ENCODE measurements at places on chromosomes 1 and 21.

- no peak for DNase-seq
These were observed 14.3 kb upstream of the WDTC1 start for GRCh38 chr1:27220096-27220495.

GRCh38 chr1:201539561-201540431, 869 bp downstream of the NAV1 start:
- peak; percentile 82 for DNase-seq

- DNase-seq = no peak
These were observed 17.4 kb downstream of the SDE2 start for GRCh38 chr1:225981714-225982113.

DNA sequence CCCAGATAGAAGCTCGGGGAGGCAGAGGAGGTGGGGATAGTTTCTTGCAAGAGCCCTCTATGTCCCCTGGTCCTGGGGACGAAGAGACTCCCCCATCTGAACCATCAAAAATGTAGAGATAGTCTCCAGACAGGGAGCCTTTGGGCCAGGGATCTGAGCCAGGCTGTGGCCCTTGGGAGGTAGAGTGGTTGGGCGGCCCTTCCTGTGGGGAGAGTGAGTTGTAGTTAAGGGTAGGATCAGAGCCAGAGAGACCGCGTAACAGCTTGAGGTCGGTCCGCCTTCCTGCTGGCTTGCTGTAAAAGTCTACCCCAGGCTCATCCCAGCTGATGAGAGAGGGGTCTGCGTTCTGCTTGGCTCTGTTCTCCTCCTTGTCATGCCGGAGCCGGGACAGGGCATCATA, 25.3 kb downstream of the PIK3C2B start:
- no peak for DNase-seq

DNA sequence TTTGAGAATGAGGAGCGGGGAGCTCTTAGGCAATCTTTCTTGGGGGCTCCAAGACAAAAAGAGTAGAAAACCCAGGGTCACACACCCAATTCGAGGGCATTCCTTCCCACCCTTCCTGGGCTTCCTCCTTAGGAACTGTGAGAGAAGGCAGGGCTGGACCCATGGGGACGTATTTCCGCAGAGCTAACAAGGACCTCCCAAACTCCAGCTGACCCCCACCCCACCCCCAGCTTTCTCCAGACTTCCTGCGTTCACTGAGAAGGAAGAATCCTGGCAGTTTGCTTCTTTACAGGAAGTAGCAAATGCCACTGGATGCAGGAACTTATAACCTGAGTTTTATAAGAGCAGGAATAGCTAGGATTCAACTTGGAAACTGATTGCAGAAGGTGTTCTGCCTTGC, 2.7 kb upstream of the LHX9 start:
- DNase-seq = no peak

DNA sequence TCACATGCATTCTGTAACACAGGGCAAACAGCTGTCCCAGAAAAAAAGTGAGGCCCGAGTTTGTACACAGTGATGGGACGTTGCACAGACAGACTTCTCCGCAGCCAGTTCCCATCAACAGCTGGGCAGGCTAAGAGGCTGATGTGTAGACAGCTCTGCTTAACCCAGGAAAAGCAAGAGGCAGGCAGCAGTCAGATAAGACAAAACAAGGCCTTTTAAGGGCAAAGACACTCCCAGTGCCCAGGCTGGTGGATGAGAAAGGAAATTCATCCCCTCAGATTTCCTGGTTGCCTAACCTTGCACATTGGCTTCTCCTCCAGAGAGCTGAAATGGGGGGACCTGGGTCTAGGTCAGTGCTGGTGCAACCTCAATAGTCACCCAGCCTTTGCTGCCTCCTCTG, 17.2 kb upstream of the PHLDA3 start:
- no peak for DNase-seq

DNA sequence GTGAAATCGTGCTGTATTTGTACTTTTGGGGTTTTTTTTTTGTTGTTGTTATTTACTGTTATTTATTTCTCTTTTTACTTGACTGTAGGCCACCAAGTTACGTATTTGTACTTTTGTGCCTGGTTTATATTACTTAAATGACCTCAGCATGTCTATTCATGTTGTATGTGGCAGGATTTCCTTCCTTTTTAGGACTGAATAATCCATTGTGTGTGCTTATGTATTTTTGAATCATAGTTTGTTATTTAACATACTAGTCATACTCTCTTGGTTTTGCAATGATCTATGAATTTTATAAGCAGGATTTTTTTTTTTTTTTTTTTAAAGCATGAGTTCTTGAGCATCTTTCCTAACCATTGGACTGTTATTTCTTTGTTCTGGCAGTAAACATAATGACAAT, 51.2 kb downstream of the RNF2 start:
- DNase-seq = no peak

- no peak for DNase-seq
These were observed 63.0 kb upstream of the RGS7 start for GRCh38 chr1:241419986-241420385.

DNA sequence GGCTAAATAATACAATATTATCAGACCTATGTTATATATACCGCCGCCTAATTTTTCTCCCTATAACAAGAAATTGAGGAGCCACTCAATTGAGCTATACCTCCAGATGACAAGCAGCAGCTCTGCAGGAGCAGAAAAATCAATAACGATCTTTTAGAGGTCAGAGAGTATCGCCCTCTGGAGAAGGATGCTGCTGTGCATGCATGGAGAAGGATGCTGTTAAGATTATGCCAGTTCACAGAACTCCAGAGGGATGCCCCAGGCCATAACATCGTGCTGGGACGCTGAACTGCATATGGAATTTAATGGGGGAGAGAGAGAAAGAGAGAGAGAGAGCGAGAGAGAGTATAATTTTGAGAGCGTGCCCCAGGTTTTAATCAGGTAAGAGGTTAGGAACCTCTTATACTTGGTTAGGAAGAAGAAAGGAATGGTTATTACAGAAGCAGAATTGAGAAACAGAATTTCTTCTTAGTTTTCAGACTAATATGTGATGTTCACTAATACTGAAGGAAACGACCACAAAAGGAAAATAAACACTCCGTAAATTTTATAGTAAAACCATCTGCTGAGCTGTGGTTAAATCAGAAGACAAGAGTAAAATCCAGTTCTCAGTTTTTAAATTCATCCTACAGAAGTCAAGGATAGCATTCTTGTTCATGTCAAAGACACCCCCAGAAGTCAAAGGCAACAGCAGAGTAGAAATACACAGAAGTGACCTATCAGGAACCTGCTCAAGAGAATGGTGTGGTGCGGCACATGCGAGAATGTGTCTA, 111.1 kb downstream of the SMYD2 start:
- DNase-seq = no peak

GRCh38 chr1:36203554-36204346, 20.5 kb upstream of the THRAP3 start:
- DNase-seq = no peak

- DNase-seq = no peak
These were observed 27.2 kb upstream of the TADA1 start for GRCh38 chr1:166903232-166903631.

DNA sequence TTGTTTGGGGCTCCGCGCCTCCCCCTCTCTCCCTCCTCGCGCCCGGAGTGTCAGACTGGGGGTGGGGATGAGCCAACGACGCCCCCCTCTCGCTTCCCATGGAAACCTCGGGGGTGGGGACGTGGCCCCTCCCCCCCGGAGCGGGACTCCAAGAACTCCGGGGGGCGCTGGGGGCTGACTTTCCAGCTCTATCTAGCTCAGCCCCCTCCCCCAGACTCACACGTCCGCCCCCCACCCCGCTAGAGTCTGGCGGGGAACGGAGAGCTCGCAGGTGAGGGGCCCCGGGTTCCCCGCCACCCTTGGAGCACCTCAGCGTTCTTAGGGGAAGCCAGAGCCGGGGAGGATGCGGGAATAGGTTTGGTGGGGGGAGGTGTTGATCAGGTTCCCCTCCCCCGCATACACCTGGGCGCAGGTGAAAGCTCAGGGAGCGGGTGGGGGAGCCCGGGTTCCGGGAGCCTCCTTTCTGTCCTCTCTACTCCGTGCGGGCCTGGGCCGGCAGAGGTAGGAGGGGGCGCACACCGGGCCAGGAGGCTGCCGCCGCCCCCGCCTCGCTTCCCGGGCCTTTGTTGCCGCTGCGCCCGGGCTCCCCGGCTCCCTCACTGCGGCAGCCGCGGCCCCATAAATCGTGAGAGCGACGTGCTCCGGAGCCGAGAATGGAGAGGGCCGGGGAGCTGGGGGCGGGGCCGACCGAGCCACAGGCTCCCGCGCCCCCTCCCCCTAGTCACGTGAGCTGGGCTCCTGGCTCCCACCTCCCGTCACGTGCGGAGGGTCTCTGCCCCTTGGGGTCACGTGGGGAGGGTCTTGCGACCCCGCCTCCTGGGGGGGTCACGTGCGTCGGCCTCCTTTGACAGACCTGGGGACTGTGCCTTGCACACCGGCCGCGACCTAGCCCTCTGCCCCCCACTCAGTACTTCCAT, 1.9 kb downstream of the EFNA3 start:
- DNase-seq = no peak

DNA sequence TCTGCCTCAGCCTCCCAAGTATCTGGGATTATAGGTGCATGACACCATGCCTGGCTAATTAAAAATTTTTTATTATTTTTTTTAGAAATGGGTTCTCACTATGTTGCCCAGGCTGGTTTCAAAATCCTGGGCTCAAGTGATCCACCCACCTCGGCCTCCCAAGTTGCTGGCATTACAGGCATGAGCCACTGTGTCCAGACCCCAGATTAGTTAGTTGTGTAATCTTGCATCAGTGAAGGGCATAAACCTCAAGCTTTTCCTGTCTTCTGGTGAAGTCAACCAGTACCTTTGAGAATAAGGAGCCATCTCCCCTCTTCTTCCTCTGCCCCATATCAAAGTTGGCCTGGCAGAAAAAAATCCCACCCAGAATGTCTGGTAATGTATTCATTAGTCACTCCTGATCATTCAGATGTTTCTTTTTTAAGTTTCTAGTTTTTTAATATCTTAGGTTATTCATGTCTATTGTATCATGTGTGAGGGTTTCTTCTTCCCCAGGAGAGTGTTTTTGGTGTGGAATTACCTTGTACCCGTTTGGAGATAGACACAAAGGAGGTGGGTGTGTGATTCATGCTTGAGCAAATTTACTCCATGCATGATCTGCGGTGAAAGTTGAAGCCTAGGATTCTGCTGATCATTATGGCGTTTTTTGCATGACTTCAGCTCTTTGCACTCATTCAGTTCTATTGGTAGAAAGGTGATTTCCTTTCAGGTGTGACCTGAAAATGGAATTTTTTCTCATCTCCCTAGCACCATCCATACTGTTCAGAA, 144.0 kb downstream of the FMN2 start:
- no peak for DNase-seq

DNA sequence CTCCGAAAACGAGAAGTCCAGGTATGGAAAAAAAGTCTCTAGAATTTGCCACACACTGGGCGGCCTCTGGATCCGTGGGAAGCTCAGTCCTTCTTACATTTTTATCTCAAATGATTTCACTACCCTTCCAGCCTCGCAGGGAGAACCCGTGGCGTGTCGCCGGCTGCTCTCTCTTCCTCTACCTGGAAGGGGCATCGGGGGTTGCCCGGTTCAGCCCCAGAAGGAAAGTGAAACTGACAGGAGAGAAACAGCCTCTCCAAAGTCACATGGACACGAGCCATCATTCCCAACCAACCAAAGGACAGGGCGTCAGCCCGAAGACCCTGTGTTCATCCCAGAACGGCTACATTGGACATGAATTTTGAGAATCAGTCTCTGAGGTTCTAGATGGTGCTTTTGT, 182.5 kb downstream of the ADSS2 start:
- DNase-seq = no peak

DNA sequence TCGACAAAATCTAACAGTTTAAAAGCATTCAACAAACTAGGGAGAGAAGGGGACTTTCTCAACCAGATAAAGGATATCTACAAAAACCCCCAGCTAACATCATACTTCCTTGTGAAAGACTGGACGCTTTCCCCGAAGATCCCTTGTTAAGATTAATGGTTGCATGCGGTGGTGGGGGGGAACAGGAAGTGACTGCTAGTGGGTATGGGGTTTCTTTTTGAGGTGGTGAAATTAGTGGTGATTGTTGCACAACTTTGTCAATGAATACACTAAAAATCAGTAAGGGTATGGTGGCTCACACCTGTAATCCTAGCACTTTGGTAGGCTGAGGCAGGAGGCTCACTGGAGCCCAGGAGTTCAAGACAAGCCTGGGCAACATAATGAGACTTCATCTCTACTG, 26.9 kb upstream of the EYA3 start:
- DNase-seq = no peak

- no peak for DNase-seq
These were observed 185.4 kb downstream of the LYPLAL1 start for GRCh38 chr1:219359126-219359525.

DNA sequence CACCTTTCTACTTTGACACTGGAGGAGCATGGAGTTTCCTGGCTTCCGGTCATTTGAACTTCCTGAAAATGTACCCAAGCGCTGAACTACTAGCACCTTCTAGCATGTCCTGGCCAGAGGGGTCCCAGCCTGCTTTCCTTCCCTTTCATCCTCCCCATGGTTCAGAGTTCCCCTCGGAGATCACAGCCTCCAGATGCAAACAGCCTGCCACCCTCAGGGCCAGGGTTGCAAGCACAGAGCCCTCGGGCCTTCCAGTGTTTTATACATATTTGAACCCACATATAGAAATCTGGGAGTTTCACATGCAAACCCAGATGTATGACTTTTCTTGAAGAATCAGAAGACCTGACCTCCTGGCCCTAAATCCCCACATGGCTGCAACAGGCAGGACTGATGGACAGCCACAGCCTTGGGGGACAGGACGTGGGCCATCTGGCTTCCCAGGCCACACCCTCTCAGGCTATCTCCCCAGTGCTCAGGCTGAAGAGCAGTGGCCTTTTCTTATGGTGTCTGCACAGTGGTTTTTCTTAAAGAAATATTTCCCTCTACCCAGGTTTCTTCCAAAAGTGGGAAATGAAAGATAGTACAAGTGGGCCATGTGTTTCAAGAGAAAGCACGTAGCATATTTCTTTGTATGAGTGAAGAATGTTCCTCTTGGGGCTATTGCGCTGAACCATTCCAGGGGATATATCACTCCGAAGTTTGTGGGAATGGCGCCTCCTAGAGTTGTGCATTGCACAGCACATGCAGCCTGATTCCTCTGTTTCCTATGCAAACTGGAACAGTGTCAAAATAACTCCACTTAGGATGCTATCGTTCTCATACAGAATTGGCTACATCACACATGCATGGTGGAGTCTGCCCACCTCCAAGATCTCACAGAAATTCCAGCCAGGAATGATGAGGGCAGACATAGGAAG, 232.0 kb upstream of the VAMP3 start:
- DNase-seq = no peak

DNA sequence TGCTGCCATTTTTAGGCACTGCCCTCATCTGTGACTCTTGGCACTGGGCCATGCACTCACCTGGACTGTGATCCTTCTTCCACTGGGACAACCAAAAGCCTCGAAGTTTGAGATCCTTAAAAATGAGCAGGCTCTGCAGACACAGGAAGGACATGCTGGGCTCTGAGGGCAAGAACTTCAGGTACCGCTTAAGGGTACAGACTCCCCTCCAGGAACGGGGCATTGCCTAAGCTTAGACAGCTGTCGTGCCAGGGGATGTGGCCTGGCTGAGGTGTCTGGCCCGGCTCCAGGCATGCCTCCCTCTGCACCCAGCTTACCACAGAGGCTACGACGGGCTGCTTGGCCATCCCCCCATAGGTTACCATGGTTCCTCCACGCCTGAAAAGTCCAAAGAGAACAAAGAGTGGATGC, 14.2 kb upstream of the SRSF4 start:
- no peak for DNase-seq

- no peak for DNase-seq
These were observed 40.1 kb upstream of the BECN2 start for GRCh38 chr1:241917487-241917886.
